ENCODE measurements at places on chromosomes 6 and 20.

- no peak for DNase-seq
These were observed 16.4 kb downstream of the SYNJ2 start for GRCh38 chr6:157997893-157998608.

DNA sequence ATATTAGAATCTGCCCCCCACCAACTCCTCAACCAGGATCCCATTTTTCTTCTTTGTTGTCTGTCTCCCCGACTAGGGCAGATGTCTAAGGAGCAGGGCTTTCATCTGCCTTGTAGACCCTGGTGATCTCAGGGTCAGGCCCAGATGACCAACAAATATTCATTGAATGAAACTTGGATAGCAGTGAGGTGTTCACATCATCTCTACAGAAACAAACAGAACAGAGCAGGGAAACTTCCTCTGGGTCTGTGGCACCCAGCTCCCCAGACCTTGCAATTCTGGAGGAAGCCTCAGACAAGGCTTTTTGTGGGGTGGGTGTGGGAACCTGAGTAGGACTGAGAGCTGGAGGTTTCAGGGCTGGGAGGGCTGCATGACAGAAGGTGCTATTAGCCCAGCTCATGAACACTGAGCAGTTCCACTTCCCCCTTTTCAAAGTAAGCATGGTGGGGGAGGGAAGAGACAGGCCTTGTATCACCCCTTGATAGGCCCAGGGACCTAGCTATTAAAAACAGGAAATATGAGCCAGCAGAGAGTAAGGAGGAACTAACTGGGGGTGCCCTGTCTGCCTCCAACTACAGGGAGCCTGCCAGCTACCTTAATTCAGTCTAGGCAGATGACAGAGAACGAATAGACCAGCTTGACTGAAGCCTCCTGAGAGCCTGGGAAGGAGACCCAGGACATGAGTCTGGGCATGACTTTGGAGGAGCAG is 37.3 kb upstream of the TOP1 start:
- DNase-seq = no peak

- DNase-seq = no peak
These were observed 97.4 kb downstream of the SMPDL3A start for GRCh38 chr6:122886481-122886880.

- DNase-seq = no peak
These were observed 19.0 kb downstream of the NTSR1 start for GRCh38 chr20:62727584-62728027.

- no peak for DNase-seq
These were observed 10.8 kb upstream of the MICAL1 start for GRCh38 chr6:109466212-109466923.

DNA sequence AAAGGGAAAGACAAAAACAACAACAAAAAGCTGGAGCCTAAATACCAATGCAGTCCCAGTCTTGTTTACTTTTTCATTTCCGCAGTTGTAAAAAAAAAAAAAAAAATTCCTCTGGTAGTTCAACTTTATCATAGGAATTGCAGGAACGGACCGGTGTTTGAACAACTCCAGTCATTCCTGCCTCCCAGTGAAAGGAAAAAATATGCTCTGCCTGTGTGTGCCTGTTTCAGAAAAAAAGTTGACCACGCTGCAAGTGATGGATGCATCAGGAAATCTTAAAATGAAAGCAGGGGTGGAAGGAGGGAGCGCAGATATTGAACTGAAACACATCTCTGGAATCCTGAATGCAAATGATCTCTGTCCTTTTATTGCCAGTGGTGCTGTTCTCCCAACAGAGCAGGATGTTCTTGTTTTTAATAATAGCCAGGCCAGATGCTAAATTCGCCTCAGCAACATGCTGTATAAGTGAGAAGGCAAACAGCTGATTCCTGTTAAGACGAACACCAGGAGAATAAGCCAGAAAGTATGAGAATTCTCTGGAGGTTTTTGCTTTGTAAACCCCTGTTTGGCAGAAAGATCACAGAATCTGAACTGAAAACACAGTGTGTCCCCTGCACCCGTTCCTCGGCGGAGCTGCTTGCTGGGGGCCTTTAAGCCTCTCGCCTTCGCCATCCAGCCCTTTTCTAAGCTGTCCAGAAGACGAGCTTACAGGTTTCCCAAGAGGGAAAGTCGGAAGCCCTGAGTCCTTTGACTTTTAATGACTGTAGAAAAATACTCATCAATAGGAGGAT is 178.4 kb upstream of the SUPT3H start:
- DNase-seq = no peak
